Stimulated activated CD4-positive, alpha-beta T cell treated with anti-CD3 and anti-CD28 coated beads, TNF-alpha, amount 100 ng/mL, for 24 hours (primary cell): ENCODE measurements at places on chromosomes 2 and 18.

- no peak for DNase-seq
These were observed 207.1 kb downstream of the KCNS3 start for GRCh38 chr2:18085593-18085992.

DNA sequence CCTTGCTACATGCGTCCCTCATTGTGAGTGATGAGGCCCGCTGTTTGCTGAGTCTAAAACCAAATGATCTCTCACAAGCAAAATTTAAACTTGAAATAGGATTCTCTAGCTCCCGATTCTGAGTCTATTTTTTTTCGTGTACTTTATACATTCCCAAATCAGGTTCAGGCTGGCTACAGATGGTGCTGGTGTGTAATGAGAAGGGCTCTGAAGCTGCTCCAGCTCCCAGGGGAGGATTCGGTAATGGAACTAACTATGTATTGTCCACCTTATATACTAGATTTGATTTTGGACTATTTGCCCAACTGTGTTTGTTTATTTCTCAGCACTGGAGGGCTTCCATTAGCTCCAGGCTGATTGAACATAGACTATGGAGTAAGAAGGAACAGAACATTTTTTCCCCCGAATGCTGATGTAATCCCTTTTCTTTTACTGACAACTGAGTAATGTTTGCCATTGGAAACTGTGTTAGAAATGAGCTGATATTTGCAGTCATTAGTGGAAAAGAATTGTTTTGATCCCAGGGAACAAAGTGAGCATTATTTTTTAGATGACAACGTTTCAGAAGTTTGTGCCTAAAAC is 274.0 kb upstream of the FIGN start:
- no peak for DNase-seq

GRCh38 chr2:46202987-46203386 is 94.2 kb upstream of the EPAS1 start:
- DNase-seq = no peak

- no peak for DNase-seq
These were observed 49.2 kb downstream of the AAK1 start for GRCh38 chr2:69594341-69594740.

DNA sequence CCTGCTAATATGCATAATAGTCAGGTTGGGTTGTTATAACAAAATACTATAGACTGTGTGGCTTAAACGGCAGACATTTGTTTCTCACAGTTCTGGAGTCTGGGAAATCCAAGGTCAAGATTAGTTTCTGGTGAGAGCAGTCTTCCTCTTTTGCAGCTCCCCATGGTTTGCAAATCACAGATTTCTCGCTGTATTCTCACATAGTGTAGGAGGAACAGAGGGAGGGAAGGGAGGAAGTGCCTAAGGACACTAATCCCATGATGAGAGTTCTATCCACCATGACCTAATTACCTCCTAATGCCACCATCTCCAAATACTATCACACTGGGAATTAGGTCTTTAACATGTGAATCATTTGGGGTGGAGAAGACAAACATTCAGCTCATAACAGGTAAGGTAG is 20.1 kb upstream of the PTH2R start:
- DNase-seq = no peak

- DNase-seq = no peak
These were observed 93.5 kb upstream of the OTOS start for GRCh38 chr2:240233885-240234502.

GRCh38 chr2:116133381-116133942 is 1681.0 kb upstream of the DDX18 start:
- DNase-seq = no peak

GRCh38 chr2:151083856-151084795 is 177.5 kb downstream of the RBM43 start:
- no peak for DNase-seq

- no peak for DNase-seq
These were observed 150.0 kb upstream of the GALNT5 start for GRCh38 chr2:157107460-157107859.

GRCh38 chr18:8780227-8780626 is 74.9 kb downstream of the MTCL1 start:
- DNase-seq = no peak

- DNase-seq = no peak
These were observed 215.8 kb upstream of the ACVR2A start for GRCh38 chr2:147628971-147629421.

DNA sequence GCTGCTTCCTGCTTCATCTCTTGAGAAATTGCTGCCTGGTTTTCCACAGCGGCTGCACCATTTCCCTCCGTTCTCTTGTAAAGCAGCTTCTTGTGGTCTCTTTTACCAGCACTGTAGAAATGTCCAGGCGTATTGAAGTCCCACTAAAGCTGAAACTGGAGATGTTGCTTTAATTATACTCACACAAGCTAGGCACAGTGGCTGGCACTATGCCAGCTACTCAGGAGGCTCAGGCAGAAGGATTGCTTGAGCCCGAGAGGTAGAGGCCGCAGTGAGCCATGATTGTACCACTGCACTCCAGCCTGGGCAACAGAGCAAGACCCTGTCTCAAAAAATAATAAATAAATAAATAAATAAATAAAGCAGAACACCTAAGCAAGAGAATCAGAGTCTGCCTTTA is 19.2 kb upstream of the ATP9B start:
- DNase-seq = no peak

GRCh38 chr2:74847070-74847858 is 13.3 kb downstream of the HK2 start:
- DNase-seq = no peak

- no peak for DNase-seq
These were observed 19.7 kb upstream of the SANBR start for GRCh38 chr2:61045999-61046398.

- no peak for DNase-seq
These were observed 222.9 kb upstream of the AGAP1 start for GRCh38 chr2:235270956-235271355.

DNA sequence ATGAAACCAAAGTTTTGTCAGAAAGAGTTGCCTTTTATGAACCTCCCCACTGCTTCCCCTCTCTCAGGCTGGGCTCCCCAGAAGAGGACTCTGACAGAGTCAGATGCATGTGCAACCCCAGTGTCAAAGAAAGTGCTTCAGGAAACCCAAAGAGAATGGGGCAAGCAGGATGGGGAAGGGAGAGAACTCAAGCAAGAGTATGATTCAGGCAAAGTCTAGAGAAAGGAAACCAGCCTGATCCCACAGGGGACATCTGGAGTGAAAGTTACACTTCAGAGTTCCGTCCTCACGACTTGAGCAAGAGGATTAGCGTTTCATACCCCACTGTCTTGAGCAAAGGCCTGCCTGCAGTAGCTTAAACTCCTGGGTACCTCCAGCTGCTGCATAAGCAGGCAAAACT is 51.8 kb upstream of the EPC2 start:
- no peak for DNase-seq

- DNase-seq = no peak
These were observed 133.6 kb upstream of the XPO1 start for GRCh38 chr2:61671561-61672315.

DNA sequence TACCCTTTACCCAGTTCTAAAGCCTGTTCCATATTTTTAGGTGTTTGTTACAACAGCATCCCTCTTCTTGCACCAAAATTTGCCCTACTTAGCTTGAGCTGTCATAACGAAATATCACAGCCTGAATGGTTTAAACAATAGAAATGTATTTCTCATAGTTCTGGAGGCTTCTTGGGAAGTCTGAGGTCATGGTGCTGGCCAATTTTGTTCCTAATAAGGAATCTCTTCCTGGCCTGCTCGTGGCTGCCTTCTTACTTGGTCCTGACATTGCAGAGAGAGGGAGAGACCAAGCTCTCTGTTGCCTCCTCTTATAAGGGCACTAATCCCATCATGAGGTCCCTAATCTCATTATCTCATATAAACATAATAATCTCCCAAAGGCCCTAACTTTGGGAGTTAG is 267.8 kb downstream of the PID1 start:
- DNase-seq = no peak

DNA sequence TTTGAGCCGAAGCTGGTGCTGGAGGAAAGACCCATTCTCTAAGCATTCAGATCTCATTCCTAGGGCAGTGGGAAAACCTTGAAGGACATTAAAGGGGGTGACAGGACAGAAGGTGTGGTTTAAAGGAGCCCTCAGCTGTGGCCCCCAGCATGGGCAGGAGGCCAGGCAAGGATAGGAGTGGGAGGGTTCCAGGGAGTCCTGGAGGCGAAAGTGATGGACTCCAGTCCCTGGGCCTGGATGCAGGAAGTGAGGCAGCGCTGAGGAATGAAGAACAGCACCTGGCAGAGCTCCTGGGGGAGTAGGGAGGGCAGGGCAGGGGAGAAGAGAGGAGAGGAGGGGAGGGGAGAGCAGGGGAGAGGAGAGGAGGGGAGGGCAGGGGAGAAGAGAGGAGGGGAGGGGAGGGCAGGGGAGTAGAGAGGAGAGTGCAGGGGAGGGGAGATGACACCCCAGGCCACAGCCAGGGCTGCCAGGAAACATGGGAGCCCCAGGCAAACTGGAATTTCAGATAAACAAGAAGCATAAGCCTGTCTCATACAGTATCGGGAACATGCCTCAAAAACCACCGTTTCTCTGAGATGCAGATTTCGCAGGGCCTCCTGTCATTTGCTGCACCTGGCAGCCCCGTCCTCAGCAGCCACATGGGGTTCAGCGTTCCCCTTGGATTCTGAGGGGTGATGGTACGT is 5.7 kb downstream of the RAMP1 start:
- DNase-seq = no peak

DNA sequence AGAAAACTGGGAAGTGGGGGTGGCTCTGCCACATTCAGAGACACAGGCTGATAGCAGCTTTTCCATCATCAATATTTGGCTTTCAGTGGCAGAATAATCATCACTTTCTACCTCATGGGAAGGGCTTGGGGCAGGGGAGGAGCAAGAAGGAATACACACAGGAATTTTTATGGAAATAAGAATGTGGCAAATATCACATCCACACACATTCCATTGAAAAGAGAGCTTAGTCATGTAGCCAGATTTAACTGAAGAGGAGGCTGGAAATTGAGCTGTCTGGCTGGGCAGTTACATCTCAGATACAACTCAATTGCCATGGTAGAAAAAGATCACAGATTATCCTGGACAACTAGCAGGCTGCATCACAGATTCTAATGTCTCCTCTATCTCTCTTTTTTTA is 1474.0 kb upstream of the ACVR2A start:
- DNase-seq = no peak

DNA sequence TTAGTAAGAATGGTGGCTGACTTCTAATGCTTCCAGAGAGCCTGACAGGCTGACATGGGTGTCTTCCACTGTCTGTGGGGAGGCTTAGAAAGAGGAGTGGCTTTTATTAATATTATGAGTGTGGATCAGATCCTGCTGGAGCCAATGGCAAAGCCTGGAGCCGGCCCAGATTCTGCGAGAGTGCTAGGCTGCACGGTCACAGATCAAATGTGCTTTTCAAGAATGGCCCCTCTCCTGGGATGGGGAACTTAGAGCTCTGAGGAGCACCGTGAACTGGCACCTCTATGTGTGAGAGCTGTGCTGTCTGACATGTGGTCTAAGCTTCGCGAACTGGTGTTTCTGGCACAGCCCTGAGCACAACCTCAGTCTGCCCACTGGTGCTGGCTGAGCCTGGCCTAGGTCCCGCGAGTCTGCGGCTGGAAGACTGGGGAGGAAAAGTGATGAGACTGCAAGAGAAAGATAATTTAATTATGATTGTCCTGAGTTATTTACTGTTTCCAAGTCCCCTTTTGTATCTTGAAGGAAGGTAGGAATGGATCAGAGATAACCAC is 70.4 kb downstream of the ASAP2 start:
- DNase-seq = no peak

GRCh38 chr2:59885541-59885940 is 667.9 kb downstream of the BCL11A start:
- DNase-seq = no peak
